ENCODE measurements at places on chromosomes 7 and 10. TPM values are rescaled to one million over a fixed set of nuclear protein-coding genes. Genes with fewer than 3 reads are reported as not detected.

- no peak for DNase-seq
Measured at GRCh38 chr7:154620141-154620755, 382.7 kb downstream of the PAXIP1 start.

PRSS37 gene
- total RNA-seq: not detected

DNA sequence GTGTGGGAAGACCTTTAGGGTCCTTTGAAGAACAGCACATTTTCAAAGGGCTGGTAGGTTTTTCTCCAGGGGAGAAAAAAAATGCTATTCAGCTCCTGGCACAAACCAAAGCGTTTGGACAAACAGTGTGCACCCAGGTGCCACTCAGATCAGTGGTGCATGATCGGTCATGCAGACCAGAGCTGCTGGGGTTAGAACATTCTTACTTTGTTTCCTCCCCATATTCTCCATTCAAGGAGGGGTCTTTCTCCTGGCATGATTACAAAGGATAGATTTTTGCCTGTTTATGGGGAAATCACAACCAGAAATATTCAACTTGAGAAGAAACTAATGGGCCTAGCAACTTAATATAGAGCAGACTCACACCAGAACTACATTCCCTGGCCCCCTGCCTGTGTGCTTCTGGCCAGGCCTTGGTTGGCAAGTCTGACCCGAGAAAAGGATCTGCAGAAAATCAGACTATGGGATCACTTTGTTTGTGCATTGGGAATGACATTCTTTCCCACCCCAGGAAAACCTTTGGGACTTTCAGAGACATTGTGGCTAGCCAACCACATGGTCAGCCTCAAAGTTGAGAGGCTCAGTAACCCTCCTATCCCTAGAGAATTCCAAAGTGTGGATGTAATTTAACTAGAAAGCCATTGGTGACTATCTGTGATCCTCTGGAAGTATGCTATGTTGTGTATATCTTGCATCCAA, 82.3 kb upstream of the FGL2 start:
- no peak for DNase-seq

DNA sequence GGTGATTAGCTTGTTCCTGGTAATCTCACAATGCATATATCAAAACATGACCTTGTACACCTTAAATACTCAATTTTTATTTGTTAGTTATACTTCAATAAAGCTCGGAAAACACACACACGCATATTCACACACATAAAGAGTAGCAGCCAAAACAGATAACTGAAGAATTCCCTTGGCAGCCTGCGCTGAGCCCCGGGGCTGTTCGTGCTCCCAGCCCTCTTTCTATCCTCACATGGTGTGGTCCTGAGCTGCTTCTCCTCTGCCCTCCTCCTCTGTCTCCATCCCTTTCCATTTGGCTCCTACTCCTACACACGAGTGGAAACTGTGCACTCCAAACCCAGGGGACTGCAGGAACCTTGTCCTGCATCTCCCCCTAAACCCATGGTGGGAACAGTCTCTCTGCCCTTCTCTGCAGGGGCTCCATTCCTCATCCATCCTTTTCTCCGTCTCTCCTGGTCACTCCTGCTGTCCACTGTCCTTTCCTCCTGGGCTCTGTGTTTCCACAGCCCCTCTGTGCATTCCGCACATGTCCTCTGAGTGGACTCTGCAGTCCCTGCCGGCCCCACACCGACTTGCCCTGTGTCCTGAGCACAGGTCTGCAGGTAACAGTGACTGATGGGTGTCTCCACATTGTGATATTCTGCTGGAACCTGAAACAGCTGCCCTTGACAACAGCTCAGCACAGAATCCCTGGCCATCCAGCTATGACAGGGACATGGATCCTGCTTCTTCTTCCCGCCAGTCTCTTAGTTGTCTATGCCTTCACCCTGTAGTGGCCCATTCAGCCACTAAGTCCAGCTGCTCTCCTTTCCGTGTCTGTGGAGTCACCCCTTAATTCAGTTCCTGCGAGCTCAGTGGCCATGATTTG, 216.8 kb upstream of the ZNF32 start:
- DNase-seq: no peak

DNA sequence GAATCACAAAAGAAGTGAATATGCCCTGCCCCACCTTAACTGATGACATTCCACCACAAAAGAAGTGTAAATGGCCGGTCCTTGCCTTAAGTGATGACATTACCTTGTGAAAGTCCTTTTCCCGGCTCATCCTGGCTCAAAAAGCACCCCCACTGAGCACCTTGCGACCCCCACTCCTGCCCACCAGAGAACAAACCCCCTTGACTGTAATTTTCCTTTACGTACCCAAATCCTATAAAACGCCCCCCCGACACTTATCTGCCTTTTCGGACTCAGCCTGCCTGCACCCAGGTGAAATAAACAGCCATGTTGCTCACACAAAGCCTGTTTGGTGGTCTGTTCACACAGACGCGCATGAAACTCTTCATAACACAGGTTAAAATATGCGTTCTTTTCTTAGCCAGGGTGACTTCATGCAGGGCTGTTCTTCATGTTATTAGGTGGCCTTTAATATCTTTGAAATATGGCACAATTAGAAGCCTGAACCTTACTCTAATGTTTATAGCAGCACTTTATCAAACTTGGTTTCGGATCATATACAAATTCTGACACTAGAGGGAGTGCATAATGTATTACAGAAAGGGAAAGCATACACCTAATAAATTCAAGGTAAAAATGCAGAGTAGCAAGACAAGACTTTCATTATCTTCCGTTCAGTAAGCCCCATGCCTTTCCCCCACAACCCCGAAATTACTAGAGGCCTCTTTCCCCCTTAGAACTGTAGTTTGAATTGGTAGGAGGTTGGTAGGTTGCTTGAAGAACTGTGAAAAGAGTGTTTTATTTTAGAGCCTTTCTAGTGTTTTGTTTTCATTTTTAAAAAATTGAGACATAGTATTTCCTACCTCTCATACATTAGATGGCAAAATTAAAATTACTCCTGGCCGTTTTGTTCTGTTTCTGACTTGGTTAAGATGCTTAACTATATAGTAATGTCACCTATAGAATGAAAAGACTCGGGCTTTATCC, 117.9 kb downstream of the NPY start:
- no peak for DNase-seq

LIMK1 gene
- 14.4 TPM for total RNA-seq

- no peak for DNase-seq
Measured at GRCh38 chr7:130441408-130441869, 623 bp upstream of the CEP41 start.

DNA sequence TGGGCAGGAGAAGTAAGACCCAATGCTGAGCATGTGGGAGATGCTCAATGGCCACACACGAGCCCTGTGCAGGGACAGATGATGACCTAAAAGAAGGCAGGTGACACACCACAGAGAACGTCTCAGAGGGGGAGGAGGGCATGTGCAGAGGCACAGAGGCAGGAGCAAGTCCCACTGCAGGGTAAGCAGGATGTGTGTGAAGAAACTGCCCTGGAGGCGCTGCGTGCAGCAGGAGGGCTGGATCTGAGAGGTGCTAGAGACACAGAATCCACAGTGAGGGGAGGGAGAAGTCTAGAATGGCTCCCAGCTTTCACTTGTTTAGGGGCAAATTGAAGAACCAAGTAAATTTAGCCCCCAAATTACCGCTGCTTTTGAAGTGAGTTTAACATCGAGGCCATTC, 14.9 kb downstream of the DYDC2 start:
- no peak for DNase-seq

DNA sequence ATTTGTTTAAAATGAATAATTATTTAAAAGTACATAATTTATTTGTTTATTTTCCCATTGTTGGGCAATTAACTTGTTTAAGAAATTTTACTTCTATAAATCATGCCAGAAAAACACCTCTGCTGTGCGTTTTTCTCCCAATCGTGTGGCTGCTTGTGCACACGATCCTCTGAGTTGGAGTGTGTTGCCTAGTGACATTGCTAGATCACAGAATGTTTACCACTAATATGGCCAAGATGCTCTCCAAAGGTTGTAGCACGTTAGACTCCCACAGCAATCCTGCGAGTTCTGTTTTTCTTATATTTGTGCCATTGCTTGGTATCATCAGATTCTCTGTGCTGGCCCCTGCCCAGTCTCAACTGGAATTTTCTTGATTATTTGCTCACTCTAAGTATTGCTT, 207.1 kb upstream of the ADCY1 start:
- DNase-seq: no peak

- no peak for DNase-seq
Measured at GRCh38 chr7:38630720-38631673, at the start of gene AMPH. Gene AMPH (minus strand): TSS chr7:38631373. CDS start chr7:38631351, 22 bp downstream.

Measured in tibial nerve (tissue), 4 donors.